Mesenchymal stem cell (in vitro differentiated cells and primary cell): ENCODE measurements at places on chromosomes 1 and 21.
A peak's percentile ranks its signal among the peaks of the same experiment; 100 is the strongest.

DNA sequence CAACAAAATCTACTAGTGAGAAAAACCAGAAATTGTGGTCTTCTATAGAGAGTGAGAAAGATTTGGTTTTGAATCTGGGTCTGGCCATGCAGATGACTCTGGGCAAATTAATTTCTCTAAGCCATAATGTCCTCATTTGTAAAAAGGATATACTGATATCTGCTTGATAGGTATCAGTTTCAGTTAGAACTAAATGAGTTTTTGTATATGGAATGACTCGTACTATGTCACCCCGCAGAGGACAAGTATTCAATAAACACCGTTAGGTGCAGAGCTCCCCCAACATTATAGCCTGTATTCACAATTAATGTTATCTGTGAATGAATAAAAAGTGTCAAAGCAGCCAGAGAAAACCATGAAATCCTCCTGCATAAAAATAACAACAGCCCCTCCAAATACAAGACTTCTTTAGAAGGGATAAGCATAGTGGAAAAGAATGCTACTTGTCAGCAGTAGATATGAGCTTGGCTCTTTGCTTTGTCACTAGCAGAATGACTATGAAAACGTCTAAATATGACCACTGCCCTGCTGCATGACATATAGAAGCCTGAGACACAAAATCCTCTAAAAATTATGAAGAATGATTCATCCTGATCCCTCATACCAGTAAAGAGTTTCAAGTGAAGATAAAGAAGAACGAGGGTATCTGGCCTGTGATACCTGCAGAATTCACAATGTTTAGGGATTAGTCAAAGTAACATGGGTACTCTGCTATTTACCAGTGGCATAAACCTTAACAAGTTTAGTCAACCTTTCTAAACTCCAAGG, 17.8 kb downstream of the SCAF4 start:
- DNase-seq: peak; percentile 34

GRCh38 chr1:88787023-88787903, 103.2 kb downstream of the PKN2 start:
- no peak for DNase-seq

DNA sequence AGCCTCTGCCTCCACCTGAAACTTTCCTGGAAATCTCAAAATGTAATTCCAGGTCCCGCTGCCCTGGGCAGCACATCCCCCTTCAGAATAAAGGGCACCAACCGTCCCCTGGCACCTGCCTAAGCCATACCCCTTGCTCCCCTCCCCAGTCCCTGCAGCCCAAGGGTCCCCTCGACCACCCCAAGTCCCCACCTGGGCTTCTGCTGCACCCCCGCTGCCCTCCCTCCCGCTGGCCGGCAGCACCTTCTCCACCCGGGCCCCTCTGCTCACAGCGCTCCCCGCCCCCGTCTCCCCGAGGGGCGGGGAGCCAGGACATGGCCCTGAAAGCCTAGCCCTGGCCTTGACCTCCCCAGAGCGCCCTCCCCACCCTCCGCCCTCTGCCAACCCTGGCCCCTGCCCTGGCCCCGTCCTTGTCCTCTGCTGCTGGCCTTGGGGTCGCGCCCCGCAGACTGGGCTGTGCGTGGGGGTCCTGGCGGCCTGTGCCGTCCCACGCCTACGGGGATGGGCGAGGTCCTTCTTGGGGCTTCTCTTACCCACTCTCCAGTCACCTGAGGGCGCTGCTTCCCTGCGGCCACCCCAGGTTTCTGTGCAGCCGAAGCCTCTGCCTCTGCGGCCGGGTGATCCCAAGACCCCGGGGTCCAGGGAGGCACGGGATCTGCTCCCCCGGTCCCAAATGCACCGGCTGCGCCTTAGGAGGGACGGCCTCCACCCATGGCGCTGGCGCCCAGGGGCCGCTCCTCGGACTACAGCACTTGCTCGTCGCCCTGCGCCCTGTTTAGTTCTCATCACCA, 41.7 kb downstream of the WDR4 start:
- DNase-seq: no peak

GRCh38 chr1:117336088-117336817, 31.0 kb upstream of the MAN1A2 start:
- no peak for DNase-seq

DNA sequence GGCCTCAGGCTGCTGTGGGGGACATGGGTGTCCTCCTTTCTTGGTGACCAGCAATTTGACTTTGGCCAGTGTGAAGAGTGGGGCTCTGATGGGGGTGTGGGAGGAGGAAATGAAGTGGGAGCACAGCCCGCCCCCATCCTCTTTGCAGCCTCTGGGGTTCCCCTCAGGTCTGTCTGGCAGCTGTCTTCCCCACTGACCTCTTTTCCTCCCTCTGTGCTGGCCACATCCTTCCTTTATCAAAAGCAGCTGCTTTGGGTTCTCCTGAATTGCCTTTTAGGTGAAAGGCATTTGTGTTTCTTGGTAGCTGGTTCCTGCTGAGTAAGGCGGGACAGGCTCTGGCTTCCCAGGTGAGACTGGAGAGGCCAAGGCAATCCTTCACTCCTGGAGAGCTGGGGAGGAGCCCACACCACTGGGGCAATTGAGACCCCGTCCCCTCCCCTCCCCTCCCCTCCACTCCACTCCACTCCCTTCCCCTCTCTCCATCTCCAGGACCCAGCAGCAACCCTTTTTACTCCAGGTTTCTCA, 24.9 kb downstream of the PCAT6 start:
- DNase-seq: no peak

GRCh38 chr1:228508840-228509415, 21.7 kb downstream of the RNF187 start:
- no peak for DNase-seq

DNA sequence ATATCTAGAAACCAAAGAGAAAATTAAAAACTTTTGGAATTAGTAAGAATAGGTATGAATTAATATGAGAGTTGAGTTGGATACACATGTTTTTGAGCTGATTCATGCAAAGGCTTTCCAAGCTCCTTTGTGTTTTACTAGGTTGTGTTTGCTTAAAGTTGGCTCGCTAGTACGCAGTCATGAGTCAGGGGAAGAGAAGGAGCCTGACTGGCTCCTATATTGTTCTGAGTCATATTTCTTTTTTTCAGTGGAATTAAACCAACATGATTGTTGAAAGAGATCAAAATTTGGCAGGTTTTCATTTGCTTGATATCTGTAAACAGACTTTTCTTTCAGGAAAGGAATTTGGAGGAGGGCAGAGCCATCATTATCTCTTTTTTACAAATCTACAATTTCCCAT, 66.7 kb downstream of the MAGI3 start:
- DNase-seq: peak; percentile 81

DNA sequence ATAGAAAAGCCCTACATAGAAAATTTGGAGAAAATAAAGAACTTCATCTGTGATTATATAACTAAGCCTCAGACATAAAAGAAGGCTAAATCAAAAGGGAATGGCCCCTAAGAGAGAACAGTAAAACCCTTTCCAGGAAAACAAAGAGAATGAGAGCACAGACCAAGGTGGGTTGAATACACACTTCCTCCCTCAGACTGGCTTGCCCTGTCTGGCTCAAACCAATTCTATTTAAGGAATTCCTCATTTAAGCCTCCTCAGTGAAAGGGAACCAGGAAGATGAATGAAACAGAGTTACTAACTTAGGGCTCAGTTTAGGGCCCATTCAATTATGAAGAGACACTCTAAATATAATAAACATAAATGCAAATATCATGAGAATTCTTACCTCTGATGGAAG, 10.6 kb upstream of the SYT14 start:
- DNase-seq: no peak

DNA sequence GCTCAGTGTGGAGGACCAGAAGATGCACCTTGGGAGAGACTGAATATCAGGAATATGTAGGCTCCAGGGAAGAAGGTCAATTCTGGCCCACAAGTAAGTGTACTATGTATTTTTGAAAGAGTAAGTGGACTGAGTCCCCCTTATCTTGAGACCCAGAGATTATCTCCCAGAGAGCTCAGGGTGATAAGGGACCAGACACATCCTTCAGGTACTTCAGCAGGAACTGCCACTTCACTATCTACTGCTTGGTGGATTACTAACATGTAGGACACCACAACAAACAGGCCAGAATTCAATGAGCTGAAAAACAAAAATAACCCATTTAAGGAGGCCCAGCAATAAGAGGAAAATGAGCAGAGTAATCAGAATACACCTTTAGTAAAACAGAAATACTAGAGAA, 119.2 kb downstream of the ZNF644 start:
- DNase-seq: no peak

DNA sequence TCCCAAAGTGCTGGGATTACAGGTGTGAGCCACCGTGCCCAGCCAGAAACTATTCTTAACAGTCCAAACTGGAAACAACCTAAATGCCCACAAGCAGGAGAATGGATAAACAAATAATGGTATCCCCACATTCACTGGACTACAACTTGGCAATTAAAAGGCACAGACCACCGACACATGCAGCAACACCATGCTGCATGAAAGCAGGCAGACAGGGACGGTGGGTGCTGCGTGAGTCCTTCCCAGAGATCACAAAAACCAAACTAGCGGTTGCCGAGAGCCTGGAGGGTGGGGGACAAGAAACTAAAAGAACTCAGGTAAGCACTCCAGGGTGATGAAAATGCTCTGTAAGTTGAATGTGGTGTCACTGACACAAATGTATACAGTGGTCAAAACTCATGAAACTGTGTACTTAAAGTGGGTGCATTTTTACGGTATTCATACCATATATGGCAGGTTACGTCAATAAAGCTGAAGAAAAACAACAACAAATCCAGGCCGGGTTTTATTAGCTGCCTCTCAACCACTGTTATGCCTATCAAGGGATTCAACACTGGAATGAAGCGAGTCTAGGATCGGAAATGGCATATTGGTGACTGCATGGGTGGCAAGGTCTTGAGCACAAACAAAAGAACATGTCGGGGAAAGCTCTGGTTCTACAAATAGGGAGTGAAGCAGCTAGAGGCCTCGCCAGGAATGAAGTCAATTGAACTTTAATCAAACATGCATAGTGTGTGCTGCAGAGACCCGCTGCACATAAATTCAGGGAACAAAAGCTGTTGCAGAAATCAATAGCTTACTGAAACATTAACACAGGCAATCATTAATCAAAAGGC, 52.4 kb downstream of the SLC45A1 start:
- DNase-seq: no peak

DNA sequence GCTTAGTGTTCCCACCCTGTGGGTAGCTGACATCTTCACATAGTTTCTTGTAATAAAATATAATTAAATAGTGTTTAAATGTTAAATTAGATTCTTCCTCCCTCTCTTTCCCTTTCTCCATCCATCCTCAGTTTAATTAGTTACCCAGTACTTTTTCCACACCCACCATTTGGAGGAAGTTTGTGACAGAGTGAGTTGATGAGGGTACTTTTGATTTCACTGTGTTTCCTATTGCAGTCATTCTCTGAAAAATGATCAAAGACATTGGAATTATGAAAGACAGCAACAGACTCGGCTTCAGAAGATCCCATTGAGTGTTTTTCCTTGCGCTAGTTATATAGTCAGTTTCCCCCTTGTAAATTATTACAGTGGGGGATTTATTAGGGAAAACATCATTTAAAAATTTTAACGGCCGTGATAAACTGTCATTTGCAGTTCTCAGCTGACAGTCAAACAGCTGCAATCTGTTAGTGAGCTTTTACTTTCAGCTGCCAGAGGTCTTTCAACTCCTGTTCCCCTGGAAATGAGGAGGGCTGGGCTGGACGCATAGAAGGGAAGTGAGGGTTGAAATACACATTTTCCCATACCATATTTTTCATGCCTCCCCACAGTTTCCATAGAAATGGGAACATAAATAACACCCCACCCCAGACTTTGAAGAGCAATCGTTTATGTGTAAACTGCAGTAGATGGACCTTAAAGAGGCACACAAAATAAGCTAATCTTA, 61.3 kb upstream of the CACYBP start:
- no peak for DNase-seq

DNA sequence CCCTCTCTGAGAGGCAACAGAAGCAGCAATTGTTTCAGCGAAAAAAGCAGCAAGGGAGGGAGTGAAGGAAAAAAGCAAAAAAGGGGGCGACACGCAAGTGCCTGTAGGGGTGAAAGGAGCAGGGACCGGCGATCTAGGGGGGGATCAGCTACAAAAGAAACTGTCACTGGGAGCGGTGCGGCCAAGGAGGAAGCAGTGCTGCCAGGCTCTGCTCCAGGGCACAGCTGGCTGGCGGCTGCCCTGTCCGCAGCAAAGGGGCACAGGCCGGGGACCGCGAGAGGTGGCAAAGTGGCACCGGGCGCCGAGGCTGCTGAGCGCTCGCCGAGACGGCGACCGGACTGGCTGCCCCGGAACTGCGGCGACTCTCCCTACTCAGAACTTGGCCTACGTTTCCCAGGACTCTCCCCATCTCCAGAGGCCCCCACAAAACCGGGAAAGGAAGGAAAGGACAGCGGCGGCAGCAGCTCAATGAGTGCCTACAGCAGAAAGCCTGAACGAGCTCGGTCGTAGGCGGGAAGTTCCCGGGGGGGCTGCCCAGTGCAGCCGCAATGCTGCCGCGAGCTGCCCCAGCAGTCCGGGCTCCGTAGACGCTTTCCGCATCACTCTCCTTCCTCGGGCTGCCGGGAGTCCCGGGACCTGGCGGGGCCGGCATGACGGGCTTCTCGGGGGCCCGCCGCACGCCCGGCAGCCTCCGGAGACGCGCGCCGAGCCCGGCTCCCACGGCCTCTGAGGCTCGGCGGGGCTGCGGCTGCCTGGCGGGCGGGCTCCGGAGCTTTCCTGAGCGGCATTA, 1.0 kb upstream of the CDKN2C start:
- DNase-seq: peak; percentile 60

DNA sequence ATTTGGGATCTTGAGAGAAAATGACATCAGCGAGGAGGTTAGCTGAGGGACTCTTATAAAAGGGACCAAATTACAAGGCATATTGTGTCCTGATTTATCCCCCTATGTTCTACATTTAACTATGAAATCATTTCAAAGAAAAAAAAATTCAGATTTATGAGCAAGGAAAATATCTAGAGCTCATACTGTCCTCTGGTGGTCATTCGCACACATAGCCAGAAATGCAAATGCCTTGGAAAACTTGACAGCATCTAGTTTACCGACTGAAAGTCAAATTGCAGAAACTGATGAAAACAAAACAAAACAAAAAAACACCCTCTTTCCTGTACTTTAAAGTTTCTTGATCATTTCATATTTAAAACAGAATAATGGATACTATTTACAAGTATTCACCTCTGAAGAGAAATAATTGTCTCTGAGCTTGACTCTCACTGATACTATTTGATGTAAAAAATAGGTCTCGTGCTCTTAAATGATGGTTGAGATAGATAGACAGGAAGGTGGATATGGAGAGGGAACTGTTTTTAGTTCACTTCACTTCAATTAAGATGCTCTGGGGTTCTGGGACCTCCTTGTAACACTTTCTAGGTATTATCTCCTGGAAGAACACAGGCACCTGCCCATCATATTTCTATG, 253.8 kb downstream of the PCP4 start:
- DNase-seq: no peak

- no peak for DNase-seq
Measured at GRCh38 chr1:73626326-73626725, 571.6 kb downstream of the LRRIQ3 start.

- no peak for DNase-seq
Measured at GRCh38 chr1:22652881-22653316, at the start of gene C1QB. Gene C1QB (plus strand): TSS chr1:22653236. CDS start chr1:22659463, 6,227 bp downstream.

DNA sequence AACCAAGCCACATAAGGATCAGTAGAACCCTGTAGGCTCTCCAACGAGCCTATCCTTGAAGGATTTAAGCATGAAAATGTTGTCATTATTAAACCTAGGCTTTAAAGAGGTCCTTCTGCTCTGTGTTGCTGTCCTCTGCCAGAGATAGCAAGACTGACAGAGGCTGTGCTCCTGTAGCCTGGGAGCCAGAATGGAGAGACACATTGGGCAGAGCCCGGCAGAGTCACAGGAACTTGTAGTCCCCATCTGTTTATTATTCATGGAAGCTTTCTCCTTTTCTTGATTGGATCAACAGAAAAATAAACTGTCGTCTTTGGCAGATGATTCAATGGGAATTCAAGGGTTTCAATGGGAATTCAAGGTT, 19.2 kb upstream of the SLAMF1 start:
- DNase-seq: no peak

- DNase-seq: no peak
Measured at GRCh38 chr1:43605766-43606165, 44.2 kb upstream of the KDM4A start.
